ENCODE measurements at places on chromosomes 5 and 9.

DNA sequence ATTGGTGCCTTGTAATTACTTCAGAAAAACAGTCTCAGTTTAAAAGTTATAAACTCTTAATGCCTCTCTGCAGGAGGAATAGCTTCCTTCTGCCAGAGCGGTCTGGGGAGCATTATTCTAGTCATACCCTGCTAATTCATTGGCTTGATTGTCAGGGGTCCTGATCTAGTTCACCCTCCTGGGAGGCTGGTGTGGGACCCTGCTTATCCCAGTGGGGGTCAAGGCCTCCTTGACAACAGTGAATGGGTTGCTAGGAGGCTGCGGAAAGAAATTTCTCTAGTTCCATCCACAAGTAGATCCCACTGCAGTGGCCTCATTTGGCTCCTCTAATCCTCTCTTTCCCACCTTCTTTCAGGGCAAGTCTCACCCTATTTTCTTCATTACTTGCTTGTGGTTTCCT, 105.7 kb downstream of the TMC1 start:
- no peak for DNase-seq
- H3K4me1 ChIP-seq, result no peaks in the 10 kb centered on the region
- H3K36me3 ChIP-seq, result no peaks in the 10 kb centered on the region
- H3K4me3 ChIP-seq, result no peak overlapping the region
- H3K27me3 ChIP-seq, result no peaks in the 10 kb centered on the region

- H3K4me3 ChIP-seq, result no peak overlapping the region
- H3K27ac ChIP-seq, result no peak overlapping the region
- H3K27me3 ChIP-seq, result no peaks in the 10 kb centered on the region
- no peak for DNase-seq
- peaks cover 6% of the 10 kb centered on the region for H3K4me1 ChIP-seq
Measured at GRCh38 chr5:89729623-89730301, 679.8 kb downstream of the CETN3 start.

DNA sequence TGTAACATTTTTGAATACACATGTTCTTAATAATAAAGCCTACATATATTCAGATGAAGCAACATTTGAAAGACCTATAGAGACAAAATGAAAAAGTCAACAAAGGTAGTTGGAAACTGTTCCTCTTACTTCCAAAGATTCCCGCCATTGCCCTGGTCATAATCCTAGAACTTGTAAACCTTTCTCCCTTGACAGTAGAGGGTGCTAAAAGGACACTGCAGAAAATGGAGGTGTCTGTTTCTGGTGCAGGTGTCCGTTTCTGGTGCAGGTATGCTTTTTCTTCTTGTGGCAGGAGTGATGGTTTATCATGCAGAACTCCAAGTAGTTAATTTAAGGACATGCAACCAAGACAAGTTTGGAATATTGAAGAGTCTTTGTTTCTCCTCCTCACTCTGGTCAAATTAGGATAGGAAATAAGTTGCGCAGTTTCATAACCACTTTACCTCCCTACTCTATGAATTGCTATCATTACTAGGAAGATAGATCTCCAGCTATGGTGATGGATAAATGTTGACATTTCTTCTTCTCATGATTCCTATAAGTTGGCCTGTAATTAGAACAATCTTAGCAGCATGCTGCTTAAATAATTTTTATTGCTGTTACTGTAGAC, 56.0 kb upstream of the FAM174A start:
- H3K27ac ChIP-seq, result no peak overlapping the region
- H3K4me3 ChIP-seq, result no peak overlapping the region
- no peaks in the 10 kb centered on the region for H3K4me1 ChIP-seq
- no peak for DNase-seq
- no peaks in the 10 kb centered on the region for H3K27me3 ChIP-seq

DNA sequence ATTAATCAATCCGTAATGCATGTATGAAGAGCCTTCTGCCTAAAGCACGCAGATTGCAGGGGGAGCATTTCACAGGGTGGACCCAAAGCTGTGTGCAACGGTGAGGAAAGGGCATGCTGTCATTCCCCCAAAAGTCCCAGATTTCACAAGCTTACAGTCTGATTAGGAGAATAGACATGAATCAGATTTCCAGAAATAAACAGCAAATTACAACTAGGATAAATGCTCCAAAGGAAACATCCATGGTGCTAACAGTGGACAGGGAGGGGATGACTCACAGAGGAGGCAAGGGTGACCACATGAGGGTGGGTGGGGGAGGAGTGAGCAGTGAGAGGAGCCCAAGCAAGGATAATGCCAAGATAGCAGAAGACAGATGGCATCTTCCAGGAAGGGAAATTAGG, 258.4 kb upstream of the TAS2R1 start:
- no peaks in the 10 kb centered on the region for H3K27me3 ChIP-seq
- no peak overlapping the region for H3K27ac ChIP-seq
- H3K4me1 ChIP-seq, result no peaks in the 10 kb centered on the region

Measured in heart left ventricle (tissue), 16 donors.